ENCODE measurements at places on chromosomes 4 and X.

DNA sequence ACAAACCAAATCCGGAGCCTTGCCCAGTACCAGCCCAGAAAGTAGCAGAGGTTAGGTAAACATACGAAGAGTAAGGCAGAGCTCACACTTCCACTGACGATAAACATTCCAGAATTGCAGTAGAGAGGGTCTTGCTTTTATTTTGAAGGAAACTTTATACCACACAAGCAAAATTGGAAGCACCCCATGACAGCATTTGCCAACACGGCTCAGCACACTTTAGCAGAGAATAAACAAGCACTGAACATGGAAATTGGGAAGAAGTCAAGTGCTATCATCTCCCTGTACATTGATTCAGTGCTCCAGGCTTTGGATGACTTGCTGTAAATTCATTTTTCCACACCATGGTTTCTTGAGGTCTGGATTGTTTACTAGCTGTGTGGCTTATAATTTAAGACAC is 160.7 kb upstream of the FAM47C start:
- no peak for DNase-seq

- no peak for DNase-seq
These were observed 10.9 kb upstream of the MAN2B2 start for GRCh38 chr4:6563935-6564645.

- DNase-seq: peak; percentile 62
These were observed 74.5 kb upstream of the BOD1L1 start for GRCh38 chr4:13701937-13702446.

- DNase-seq: no peak
These were observed 65.7 kb upstream of the SLITRK2 start for GRCh38 chrX:145751943-145752342.

- DNase-seq: no peak
These were observed 2.1 kb upstream of the PRSS12 start for GRCh38 chr4:118354913-118355312.

DNA sequence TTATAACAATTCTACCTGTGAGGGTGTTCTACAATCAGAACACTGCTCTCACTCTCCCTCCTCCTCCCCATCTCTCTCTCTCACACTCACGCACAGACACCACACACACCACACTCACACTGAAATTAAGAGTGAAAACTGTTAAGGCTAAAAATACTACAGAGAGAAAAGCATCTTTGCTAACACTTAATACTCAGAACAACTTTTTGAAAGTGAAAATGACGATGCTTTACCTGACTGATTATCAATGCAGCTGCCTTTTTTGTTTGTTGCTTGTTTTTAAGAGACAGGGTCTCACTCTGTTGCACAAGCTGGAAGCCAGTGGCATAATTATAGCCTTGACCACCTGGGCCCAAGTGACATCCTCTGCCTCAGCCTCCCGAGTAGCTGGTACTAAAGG is 222.4 kb downstream of the APBB2 start:
- DNase-seq: no peak

- no peak for DNase-seq
These were observed 77.9 kb downstream of the WFS1 start for GRCh38 chr4:6347511-6348045.

GRCh38 chr4:3212391-3213105 is 36.4 kb upstream of the MSANTD1 start:
- no peak for DNase-seq

- DNase-seq: peak; percentile 48
These were observed 52.2 kb upstream of the ADGRG2 start for GRCh38 chrX:19174401-19175025.

DNA sequence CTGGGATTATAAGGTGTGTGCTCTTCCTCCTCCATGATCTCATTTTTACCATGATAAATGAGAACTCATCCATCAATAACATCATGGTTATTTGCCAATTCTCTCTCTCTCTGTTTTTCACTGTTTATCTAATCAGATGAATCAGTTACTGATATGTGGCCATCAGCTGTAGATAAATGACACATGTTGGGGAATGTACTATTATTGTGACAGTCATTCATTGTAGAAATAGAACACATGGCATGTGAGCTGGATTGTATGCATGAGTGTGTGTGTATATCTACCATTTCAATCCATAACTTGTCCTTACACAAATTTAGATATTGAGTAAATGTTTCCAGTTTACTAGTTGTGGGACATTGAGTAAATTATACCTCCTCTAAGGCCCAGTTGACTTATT is 53.0 kb downstream of the OSTC start:
- no peak for DNase-seq

GRCh38 chr4:14824189-14824588 is 178.1 kb upstream of the CPEB2 start:
- DNase-seq: no peak

DNA sequence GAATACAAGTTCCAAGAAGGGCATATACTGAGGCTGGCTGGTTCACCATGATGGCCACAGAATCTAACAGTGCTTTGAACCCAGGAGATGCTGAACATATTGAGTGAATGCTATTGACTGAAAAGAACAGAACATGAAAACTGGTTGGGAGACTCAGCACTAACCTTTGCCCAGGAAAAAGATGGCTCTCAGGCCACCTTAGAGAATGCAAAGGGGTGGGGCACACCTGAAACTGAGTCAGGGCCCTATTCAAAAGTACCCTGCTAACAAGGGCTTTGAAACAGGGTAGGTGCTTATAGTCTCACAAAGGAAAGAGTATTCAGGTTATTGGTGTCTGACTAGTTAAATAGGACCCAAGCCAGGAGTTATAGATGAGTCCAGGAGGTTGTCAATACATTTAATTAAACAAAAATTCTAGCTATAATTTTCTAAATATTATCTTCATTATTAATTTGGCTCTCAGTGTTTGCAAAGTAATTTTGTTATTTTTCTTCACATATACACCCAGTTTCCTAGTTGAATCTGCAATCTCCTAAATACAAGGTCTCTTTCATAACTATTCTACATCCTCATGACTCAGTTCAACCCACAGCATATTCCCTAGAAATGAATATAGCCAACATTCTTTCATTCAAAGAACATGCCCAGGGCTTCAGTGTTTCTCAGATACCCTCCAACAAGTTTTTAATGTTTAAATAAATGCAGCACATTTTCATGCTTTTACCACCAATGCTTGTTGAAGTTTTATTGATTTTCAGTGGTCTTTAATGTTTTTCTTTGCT is 144.2 kb upstream of the RAPGEF2 start:
- peak; percentile 33 for DNase-seq

DNA sequence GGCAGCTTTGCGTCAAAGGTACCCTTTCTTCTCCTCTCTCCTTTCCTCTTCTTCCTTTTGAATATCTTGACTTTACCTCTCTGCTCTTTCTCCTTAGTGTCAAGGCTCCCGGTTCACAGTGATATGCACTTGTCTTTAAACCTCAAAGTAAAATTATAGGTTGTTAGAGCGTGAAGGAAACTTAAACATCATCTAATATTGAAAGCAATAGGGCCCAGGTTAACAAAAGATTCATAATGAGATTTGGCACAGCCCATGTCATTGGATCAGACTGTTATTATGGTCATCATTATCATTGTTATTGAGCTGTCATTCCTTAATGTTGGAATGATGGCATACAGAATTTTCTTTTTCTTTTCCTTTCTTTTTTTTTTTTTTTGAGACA is 32.5 kb downstream of the FTHL17 start:
- DNase-seq: no peak

DNA sequence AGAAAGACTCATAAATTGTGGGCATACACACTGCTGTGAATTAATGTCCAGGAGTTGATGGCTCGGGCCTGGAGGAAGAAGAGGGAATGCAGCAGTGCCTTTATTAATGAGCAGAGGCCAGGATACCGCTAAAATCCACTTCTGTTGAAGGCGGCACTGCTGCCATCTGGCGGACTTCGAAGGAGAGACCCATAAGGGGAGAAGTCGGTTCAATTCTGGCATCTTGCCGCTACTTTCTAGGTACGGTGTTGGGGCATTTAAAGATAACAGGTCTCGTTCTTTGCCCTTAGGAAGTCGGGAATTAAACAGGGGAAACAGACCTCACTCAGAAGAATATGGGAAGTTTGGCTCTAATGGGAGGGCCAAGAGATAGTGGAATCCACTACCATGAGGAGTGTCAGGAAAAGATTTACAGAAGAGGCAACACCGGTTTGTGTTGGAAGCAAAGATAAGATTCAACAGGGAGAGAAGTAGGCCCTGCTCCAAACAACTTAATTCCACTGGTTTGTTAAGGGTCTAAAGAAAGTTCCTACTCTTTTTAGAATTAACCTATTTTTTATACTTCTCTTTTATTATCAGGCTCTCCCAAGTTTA is 133.6 kb upstream of the GIMD1 start:
- peak; percentile 55 for DNase-seq

- no peak for DNase-seq
These were observed 111.0 kb downstream of the CHRDL1 start for GRCh38 chrX:110684653-110685052.

GRCh38 chr4:28373601-28374000 is 1513.0 kb downstream of the STIM2 start:
- peak; percentile 77 for DNase-seq

- DNase-seq: no peak
These were observed 35.5 kb upstream of the UGT2B4 start for GRCh38 chr4:69531251-69531650.

- peak; percentile 24 for DNase-seq
These were observed 419 bp downstream of the ADD1 start for GRCh38 chr4:2843941-2844584.

- no peak for DNase-seq
These were observed 93.6 kb downstream of the AMELX start for GRCh38 chrX:11386812-11387211.

GRCh38 chrX:132043977-132044376 is 20.9 kb downstream of the STK26 start:
- DNase-seq: no peak

DNA sequence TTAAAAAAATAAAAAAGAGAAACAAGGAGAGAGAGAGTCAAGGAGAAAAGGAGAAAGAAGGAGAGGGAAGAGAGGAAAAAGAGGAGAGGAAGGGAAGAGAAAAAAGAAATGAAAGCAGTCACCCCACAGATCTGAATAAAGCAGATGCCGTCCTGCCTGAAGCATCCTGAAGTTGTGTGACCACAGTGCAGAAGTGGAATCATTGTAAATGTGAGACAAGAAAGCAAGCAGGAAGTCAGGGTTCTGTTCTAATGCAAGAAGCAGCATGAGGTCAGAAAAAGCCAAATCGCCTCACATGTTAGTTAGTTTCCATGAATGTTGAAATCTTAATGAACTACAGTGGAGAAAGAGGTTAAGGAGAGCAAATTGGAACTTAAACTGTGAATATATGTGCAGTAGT is 692.5 kb downstream of the CENPC start:
- no peak for DNase-seq

DNA sequence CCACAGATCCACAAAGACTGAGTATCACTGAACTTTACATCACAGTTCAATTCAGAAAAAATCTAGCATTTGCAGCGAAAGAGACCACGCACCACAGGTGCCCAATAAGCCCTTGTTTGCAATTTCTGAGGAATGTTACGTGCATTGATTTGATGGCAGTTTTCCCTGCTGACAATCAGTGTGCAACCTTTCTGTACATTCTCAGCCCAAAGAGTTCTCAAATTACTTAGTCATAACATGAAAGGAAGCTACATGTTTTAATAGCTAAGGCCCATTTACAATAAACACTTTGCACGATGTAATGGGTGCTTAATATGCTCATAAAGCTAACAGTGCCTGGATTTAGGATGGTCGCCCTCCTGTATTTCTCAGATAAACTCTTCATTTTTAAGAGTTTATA is 47.9 kb downstream of the PTCHD1 start:
- DNase-seq: no peak

GRCh38 chr4:109977854-109978501 is 65.3 kb downstream of the EGF start:
- DNase-seq: peak; percentile 60

GRCh38 chr4:185535612-185536410 is 504 bp upstream of the PDLIM3 start:
- DNase-seq: no peak

DNA sequence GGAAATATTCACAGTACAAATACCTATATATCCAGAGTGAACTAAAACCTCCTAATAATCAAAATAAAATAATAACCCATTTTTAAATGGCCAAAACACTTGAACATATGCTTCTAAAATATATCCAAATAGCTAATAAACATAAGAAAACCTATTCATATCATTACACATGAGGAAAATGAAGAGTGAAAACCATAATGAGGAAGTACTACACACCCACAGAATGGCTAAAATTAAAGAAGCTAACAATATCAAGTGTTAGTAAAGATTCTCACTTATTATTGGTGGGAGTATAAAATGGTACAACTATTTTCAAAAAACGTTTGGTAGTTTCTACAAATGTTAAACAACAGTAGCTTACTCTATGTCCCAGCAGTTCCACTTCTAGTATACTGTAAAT is 92.1 kb downstream of the KLHL13 start:
- DNase-seq: no peak

DNA sequence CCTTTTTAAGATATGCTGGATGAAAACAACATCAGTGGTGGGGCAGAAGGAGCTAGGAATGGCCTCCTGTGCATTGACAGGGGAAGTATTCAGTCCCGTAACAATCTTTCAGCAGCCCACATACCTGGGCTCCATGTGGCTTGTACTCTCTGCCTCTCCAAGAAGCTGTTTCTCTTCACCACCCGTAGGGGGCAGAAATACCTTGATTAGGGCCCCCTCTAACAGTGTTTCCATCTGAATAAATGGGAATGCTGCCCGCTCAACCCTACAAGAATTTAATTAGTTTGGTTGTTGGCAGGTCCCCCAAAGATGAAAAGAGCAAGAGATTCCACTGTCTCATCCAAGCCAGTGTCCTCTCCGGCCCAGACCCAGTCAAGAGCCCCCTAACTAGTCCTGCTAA is 155.2 kb downstream of the SMIM20 start:
- DNase-seq: peak; percentile 47

DNA sequence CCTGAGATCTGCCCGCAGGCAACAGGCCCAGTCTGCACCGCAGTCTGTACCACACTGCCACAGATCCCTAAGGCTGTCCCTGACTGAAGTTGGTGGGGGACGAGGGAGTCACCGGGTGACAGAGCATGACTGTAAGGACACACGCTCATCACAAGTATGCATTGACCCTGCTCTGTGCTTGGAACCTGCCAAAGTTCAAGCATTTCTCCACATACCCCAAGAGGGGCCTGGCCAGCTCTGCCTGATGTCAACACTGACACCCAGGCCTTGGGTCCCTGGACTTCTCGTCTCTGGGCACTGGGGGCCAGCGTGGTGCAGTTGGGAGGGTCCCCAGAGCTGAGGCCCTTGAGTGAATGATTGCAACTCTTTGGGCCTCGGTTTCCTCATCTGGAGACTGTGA is 7.9 kb downstream of the BLOC1S4 start:
- no peak for DNase-seq

GRCh38 chr4:150322646-150323045 is 244.4 kb downstream of the DCLK2 start:
- no peak for DNase-seq

- no peak for DNase-seq
These were observed 47.8 kb downstream of the CRLF2 start for GRCh38 chrX:1164322-1165288.
